NCI-H1417 treated with DMSO at 0.1 percent for 48 hours (cell line): ENCODE measurements at places on chromosomes 16 and 17.
A peak's percentile ranks its signal among the peaks of the same experiment; 100 is the strongest.

- DNase-seq: no peak
Measured at GRCh38 chr17:6408276-6408675, 26.6 kb downstream of the AIPL1 start.

DNA sequence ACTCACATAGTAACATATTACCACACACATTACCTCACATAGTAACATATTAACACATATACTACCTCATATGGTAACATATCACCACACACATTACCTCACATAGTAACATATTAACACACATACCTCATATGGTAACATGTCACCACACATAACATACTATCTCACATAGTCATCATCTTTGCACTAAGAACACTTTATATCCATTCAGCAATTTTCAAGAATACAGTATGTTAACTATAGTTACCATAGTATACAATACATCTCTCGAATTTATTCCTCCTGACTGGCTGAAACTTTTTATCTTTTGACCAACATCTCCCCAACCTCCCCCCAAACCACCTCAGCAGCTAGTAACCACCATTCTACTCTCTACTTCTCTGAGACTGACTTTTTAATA lies 7.6 kb downstream of the NUDT7 start:
- DNase-seq: no peak

GRCh38 chr17:42283241-42284023 lies 4.9 kb upstream of the STAT5A start:
- no peak for DNase-seq

DNA sequence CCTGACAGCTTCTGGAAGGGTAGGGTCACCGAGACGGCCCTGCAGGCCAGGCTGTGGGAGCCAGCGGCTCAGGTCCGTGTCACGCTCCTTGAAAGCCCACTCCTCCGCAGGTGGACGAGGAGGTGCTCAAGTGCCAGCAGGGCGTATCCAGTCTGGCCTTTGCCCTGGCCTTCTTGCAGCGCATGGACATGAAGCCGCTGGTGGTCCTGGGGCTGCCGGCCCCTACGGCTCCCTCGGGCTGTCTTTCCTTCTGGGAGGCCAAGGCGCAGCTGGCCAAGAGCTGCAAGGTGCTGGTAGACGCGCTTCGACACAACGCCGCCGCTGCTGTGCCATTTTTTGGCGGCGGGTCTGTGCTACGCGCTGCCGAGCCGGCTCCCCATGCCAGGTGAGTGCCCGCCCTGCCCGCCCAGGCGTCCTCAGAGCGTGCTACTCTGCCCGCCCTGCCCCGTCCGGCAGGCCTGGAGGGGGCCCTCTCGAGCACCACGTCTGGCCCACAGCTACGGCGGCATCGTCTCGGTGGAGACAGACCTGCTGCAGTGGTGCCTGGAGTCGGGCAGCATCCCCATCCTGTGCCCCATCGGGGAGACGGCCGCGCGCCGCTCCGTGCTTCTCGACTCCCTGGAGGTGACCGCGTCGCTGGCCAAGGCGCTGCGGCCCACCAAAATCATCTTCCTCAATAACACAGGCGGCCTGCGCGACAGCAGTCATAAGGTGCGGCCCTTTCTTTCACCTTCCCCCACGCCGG lies 1.3 kb downstream of the NAGS start:
- DNase-seq: no peak

DNA sequence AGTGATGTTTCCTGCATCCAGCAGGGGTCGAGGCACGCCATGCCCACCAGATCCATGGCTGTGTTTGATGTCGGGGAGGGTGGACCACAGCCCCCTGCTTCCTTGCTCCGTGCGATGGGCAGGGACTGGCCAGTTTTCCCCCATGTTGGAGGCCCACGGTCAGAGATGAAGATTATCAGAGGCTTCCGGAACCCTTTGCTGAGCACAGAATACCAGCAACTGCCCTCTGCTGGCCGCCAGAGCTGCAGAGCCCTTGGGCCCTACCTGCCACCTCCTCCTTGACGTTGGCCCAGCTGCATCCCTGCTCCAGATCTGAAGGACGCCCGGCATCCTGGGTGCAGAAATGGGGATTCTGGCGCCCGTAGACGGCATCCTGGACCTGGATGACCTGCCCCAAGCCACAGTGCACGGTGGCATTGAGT lies 23.7 kb upstream of the BCO1 start:
- DNase-seq: no peak

- no peak for DNase-seq
Measured at GRCh38 chr17:29407856-29408255, 17.7 kb downstream of the TAOK1 start.

- DNase-seq: no peak
Measured at GRCh38 chr16:75758215-75758614, 31.9 kb upstream of the CPHXL start.

- DNase-seq: peak; percentile 36
Measured at GRCh38 chr16:77043076-77043475, 147.9 kb upstream of the MON1B start.

DNA sequence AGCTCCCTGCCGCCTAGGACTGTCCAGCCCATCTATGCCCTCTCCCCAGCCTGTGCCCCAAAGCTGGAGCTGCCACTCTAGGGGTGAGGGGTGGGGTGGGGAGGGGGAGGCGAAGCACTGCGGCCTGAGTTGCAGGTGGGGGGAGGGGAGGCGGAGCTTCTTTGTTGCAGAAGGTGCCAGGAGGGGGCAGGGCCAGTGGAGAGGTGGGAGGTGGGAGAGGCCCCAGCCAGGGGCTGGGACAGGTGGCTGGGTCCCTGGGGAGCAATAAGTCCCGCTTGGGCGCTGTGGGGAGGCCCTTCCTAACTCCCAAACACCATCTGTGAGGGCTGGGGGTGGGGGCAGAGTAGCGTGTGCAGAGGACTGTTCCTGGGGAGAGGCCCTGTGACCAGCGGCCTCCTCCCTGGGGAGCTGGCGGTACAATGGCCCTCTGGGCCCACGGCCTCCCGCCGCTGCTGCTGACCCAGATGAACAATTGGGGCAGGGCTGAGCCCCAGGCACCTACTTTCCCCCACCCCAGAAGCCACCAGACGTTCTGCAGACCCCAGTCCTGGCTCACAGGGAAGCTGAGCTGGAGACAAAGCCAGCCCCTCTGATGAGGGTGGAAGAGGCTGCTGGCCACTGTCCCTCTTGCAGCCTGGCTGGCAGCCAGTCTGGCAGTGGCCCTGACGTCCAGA lies 2.2 kb upstream of the NTN3 start:
- DNase-seq: peak; percentile 68

DNA sequence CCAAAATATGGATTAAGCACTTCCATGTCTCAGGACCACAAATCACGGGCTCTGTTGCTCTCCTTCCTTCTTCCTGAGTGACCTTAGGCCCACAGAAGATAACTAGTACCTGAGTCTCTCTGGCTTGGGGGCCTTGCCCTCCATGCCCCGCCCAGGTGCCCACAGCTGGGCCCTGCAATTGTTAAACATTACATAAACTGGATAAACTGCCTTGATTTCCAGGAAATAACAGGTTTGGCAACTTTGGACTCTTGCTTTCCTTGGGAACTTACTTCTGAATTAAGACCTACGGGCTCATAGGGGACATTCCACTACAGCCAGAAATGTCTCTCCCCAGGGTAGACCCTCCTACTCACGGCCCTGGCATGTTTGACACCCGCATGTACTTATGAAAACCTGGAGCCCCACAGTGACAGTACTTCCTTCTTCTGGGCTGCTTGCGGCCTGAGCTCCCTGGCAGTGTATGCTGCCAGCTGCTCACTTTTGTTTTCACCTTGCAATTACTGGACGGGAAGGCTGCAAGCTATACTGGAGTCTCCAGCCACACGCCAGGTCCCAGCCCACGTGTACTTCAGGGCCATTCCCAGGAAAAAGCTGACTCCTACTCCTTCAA lies 2.3 kb upstream of the UBALD2 start:
- DNase-seq: no peak

DNA sequence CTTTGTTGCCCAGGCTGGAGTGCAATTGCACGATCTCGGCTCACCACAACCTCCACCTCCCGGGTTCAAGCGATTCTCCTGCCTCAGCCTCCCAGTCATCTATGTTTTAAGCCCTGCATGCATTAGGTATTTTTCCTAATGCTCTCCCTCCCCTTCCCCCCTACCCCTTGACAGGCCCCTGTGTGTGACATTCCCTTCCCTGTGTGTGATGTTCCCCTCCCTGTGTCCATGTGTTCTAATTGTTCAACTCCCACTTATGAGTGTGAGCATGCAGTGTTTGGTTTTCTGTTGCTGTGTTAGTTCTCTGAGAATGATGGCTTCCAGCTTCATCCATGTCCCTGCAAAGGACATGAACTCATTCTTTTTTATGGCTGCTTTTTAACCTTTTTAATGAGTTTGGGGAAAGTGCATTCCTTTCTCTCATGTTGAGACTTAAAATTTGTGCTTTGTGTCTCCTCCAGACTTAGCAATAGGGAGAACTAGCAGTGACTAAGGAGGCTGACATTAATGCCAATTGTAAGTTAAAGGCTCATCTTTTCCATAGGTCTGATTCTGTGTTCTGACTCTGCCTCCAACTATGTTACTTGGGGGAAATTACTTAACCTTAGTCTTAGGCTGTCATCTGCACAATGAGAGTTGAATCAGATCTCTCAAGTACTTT lies 17.7 kb upstream of the PHAF1 start:
- DNase-seq: no peak

DNA sequence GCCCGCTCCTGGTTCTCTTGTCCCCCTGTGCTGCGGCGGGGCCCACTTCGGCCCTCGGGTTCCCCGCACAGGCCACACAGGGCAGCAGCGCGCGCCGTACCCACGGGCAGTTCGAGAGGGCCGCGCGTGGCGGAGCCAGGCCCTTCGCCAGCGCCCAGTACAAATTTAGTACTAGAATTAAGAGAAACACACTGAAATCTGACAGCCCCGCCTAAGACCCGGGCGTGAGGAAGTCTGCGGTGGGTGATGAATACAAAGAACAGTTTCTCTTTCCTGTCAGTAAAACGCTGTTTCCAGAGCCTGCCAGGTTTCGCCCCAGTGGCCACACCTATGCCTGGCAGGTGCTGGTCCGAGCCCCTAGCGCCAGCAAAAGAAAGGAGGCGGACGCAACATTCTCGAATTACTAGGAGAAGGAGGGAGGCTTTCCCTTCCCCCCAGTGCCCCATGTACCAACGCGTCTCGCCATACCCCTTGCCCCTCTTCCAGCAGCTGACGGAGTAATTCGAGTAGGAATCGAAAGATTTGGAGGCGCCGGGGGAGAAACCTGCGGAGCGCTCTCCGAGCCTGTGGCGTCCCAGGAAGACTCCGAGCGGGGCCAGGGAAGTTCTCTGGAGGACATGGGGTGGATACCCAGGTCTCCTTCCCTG lies 591 bp upstream of the SLFN5 start:
- no peak for DNase-seq

DNA sequence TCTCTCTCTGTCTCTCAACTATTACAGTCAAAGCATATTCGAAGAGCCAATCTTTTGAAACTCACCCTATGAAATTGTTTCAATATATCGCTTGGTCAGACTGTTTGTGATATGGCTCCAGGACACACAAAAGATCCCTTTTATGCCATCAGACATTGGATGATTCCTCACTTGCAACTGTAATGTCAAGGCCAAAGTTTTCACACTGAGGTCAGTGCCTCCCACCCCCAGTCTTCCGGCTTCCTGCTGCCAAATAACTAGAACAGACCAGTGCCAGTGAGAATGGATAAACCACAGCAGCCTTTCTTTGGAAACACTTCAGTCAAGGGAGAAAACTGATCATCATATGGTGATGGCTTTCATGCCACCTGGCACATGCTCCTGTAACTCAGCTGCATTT lies 321.9 kb upstream of the ZFHX3 start:
- DNase-seq: no peak

GRCh38 chr17:30477774-30478115 lies 537 bp downstream of the GOSR1 start:
- DNase-seq: no peak

- DNase-seq: no peak
Measured at GRCh38 chr16:85901773-85902365, 2.9 kb downstream of the IRF8 start.

- DNase-seq: no peak
Measured at GRCh38 chr17:12522743-12523183, 142.9 kb upstream of the MYOCD start.

- DNase-seq: no peak
Measured at GRCh38 chr16:29891525-29892457, 7.6 kb downstream of the SEZ6L2 start.

GRCh38 chr16:65038100-65038499 lies 83.8 kb downstream of the CDH11 start:
- DNase-seq: no peak

- no peak for DNase-seq
Measured at GRCh38 chr17:29561554-29562517, 5.0 kb downstream of the ABHD15 start.

- DNase-seq: no peak
Measured at GRCh38 chr17:41635121-41636097, 11.0 kb upstream of the KRT17 start.

DNA sequence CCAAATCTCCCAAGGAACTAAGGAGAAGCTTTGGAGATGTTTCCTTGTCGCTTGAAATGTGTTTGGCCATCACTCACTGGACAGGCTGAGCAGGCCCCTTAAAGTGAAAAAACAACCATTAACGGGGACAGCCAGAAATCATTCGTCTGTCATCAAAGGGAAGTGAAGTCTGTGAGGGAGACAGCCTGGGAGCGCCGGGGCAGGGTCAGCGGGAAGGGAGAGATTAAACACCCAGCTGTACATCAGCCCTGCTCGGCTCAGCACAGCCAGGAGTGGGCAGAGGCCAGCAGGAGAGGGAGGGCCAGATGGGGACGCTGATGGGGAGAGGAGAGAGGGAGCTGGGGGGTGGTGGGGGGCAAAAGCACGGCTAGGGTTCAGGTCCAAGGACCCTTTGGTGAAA lies 105.1 kb downstream of the SDK2 start:
- no peak for DNase-seq

GRCh38 chr17:14143688-14144087 lies 74.4 kb downstream of the COX10 start:
- DNase-seq: no peak

GRCh38 chr17:19346351-19347255 lies 15.9 kb downstream of the B9D1 start:
- DNase-seq: no peak

- peak; percentile 4 for DNase-seq
Measured at GRCh38 chr17:51015145-51015558, 105.5 kb downstream of the SPAG9 start.

DNA sequence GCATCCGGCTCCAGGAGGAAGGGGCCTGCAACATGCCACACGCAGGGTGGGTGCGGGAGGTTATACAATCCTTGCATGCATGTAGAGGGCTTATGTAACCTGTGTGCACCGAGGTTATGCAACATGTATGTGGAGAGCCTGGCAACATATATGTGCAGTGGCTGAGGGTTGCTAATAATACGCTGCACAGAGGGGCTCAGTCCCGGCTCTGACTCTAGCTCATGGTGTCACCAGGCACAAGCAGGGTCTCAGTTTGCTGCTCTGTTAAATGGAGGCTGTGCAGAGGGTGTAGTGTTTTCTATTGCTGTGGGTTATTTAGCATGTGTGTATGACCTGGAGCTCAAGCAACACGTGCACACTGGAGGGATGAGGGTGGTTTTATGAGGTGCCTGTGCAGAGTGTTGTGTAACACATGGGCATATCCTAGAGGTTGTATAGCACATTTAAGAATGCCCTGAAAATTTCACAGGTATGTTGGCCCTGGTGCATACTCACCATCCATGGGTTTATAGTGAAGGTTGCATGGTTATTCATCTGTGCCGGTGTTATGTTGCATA lies 13.3 kb downstream of the THRA start:
- no peak for DNase-seq
